ENCODE measurements at places on chromosomes 1 and 21.
A peak's percentile ranks its signal among the peaks of the same experiment; 100 is the strongest.

GRCh38 chr1:83694449-83694848 lies 304.5 kb downstream of the TTLL7 start:
- no peak for DNase-seq

- no peak for DNase-seq
Observed at GRCh38 chr1:229221106-229222019, 49.5 kb upstream of the RAB4A start.

- no peak for DNase-seq
Observed at GRCh38 chr1:8347635-8348034, 29.7 kb downstream of the SLC45A1 start.

- DNase-seq, result no peak
Observed at GRCh38 chr1:106680216-106680615, 376.3 kb upstream of the PRMT6 start.

- DNase-seq, result no peak
Observed at GRCh38 chr1:69947837-69948236, 257.5 kb downstream of the LRRC40 start.

- DNase-seq, result no peak
Observed at GRCh38 chr1:119573886-119574285, 66.9 kb downstream of the HSD3B1 start.

DNA sequence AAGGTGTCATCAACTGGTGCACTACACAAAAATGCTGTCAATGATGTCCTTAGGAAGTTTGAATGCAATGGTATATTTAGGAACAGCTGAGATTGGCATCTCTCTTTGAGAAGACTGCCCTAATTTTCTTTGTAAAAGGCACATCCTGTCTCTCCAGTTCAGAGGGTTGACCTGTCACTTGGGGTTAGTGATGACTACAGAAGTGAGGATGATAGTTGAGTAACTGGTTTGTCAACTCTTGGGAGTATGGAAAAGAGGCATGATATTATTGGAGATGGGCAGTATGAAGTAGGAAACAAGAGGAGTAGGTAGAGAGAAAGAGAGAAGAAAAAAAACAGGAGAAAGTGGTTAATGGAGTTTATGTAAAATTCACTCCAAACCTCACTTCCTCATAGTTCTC lies 40.4 kb upstream of the PIGC start:
- DNase-seq, result no peak

- no peak for DNase-seq
Observed at GRCh38 chr1:65393928-65394327, 26.5 kb upstream of the LEPR start.

DNA sequence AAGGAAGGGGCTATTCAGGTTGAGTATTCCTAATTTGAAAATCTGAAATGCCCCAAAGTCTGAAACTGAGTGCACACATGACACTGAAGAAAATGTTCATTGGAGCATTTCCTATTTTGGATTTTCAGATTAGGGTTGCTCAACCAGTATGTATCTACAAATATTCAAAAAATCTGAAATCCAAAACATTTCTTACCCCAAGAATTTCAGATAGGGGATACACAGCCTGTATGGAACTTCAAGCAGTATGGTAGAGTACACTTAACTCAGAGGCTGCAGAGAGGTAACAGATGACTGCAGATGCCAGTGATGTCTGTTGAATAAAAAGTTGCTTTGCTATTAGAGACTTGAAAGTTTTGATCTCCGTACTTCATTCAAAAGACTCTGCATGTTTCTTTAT lies 19.0 kb downstream of the YTHDF2 start:
- no peak for DNase-seq

GRCh38 chr1:89602871-89603404 lies 30.0 kb upstream of the LRRC8C start:
- DNase-seq, result no peak

DNA sequence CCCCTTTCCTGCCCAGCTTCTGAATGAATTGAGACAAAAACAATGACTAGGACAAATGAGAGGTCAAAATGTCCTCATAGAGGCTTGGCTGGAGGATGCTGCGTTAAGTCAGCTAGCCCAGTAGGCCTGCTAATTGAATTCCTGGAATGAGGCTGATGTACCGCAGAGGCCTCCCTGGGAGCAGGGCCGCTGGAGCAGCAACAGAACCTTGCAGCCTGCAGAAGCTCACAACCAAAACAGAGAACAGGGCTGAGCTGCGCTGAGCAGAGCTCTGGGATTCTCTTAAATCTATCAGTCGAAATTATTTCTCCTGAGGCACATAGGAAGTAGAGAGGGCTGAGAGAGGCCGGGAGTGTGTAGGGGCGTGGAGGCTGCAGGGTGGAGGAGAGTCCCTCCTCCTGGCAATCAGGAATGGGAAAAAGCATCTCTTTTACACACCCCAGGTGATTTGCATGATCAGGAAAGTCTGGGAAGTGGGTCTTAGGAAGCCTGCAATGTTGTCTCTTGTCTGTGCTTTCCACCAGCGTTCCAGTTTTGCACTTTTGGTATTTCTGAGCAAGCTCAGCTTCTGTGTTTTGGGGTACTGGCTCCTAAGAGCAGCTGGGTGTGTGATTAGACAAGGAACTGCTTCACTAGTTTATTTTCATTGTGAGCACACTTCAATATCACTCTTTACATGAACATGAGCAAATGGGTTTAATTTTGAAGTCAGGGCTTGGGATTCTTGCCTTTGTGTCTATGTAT lies 66.5 kb downstream of the RYR2 start:
- DNase-seq, result no peak

GRCh38 chr1:20893931-20894330 lies 106.8 kb upstream of the HP1BP3 start:
- no peak for DNase-seq

DNA sequence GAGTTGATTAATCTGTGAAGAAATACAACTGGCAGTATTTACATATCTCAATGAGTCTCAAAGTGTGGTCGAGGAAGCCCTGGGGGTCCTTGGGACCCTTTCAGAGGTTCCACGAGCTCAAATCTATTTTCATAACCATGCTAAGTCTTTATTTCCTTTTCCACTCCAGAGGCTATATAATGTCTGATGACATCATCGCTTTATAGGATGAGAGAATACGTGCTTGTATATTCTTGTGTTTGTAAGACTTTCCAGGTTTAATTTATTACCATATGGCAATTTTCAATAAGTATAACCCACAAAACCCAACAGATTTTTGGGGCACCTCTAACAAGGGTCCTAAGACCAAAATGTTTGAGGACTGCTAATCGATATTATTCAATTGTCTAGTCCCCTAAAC lies 1.4 kb upstream of the SLC19A2 start:
- no peak for DNase-seq

- no peak for DNase-seq
Observed at GRCh38 chr1:173314656-173315055, 107.5 kb upstream of the TNFSF4 start.

- no peak for DNase-seq
Observed at GRCh38 chr1:45508295-45509151, 8.4 kb downstream of the MMACHC start.

DNA sequence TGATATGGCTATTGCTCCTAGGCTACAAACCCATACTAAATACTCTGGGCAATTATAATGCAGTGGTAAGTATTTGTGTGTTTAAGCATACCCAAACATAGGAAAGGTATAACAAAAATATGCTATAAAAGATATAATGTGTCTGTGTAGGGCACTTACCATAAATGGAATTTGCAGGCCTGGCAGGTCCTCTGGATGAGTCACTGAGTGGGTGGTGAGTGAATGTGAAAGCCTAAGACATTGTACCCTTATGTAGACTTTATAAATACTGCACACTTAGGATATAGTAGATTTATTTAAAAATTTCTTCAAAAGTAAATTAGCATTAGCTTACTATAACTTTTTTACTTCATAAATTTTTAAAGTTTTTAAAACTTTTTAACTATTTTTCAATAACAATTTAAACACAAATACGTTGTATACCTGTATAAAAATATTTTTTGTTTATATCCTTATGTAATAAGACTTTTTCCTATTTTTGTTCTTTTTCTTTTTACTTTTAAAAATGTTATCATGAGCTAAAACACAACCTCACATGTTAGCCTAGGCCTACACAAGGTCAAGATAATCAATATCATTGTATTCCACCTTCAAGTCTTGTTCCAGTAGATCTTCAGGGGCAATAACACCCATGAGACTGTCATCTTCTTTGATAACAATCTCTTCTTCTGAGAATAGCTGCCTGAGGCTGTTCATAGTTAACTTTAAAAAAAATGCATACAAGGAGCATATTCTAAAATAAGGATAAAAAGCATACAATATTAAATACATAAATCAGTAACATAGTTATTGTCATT lies 306.3 kb upstream of the RGS18 start:
- no peak for DNase-seq

DNA sequence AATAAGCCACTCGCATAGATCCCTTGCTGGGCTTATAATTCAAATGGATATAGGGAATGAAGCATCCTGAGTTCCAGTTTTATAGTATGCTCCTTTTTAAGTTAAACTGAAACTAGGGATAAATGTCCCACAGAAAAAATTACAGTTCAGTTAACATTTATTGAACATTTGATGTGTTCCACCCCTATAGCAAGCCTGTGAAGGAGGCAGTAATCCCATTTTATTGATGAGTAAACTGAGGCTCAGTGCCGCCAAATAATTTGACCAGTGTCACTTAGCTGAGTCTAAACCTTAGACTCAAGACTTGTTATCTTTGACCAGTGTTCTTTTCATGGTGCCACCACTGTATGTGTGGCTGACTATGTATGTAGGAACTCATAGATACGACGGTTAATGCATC lies 22.4 kb downstream of the URB2 start:
- no peak for DNase-seq

- no peak for DNase-seq
Observed at GRCh38 chr21:30256100-30256499, 26.6 kb downstream of the KRTAP24-1 start.

- DNase-seq, result peak; percentile 48
Observed at GRCh38 chr1:203268901-203269653, 36.2 kb upstream of the BTG2 start.

DNA sequence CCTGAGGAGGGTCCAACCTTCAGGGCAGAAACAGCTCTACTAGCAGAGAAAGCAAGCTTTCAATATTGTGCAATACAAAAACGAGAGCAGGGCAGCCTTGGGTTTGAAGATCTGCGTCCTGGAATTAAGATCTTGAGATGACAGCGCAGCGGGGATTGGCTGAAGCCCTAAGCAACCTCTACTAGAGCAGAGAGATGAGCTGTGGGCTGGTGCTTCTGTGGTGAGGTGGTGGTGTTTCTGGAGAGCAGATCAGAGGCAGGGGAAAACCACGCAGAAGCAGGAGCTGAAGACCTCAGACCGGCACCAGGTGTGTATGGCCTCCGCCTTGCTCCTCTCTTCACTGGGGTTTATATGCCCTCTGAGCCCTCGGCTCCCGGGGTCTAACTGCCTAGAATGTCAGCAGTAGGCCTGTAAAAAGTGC lies 12.5 kb downstream of the TRAF3IP3 start:
- DNase-seq, result peak; percentile 87

GRCh38 chr1:30172757-30173156 lies 550.6 kb downstream of the MATN1 start:
- DNase-seq, result no peak

GRCh38 chr1:32255072-32256071 lies 4.3 kb downstream of the LCK start:
- peak; percentile 29 for DNase-seq

DNA sequence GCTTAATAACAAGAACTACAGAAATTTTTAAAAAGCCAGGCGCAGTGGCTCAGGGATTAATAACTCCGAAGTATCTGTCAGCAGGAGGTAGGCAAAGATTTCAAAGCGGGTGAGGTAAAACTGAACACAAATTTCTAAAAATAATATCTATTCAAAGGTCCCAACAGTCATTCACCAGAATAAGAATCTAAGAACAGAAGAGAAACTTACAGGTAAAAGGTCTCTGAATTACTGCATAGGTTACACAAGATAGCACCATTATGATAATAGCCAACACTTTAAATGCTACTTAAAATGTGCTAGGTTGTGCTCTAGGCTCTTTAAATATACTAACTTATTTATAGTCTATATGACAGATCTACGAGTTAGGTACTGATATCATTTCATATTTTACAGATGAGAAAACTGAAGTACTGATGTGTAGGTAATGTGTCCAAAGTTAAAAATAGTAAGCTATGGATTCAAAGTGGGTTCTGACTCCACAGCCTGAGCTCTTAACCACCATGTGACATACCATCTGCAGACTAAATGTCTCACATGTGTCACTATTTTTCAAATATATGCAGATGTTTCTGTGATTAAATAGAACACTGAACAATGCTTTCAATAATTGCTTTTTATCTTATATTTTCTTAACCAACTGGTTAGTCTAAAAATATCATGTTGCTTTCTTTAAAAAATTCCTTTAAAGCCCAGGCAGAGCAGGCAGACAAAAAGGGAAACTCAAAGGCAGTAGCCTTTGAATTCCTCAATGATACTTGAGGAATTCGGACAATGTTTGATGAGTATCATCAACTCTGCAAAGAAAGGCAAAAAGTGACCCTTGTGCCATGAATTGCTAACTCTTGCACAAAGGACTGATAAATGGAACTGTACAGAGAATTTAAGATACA lies 80.5 kb upstream of the TTC39A start:
- DNase-seq, result no peak

GRCh38 chr1:177525176-177525575 lies 354.4 kb downstream of the BRINP2 start:
- no peak for DNase-seq

DNA sequence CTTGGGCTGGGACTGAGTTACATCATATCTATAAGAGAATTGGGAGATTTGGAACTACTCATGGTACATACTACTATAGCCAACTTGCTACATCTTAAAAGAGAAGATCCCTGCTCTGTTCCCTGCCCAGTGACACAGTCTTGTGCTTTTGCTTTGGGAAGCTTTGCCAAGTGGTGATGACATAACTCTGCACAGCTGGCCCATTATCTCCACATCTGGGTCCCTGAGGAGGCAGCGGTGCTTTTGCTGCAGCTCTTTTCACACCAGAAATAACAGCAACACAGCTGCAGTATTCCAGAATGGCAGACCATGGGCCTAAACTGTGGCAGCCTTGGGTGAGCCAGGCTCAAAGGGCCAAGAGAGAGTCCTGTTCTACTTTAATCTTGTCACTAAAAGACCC lies 296.0 kb downstream of the HHAT start:
- no peak for DNase-seq

- no peak for DNase-seq
Observed at GRCh38 chr1:2540816-2541492, 10.9 kb upstream of the HES5 start.

GRCh38 chr1:154998201-154998780 lies 4.3 kb upstream of the ZBTB7B start:
- DNase-seq, result no peak

- DNase-seq, result no peak
Observed at GRCh38 chr1:241706967-241707366, 54.9 kb downstream of the WDR64 start.

GRCh38 chr1:29948581-29948980 lies 712.3 kb downstream of the PTPRU start:
- no peak for DNase-seq

- DNase-seq, result no peak
Observed at GRCh38 chr1:179817789-179818188, 59.8 kb downstream of the TOR1AIP2 start.

- DNase-seq, result no peak
Observed at GRCh38 chr1:5908461-5909375, 83.5 kb downstream of the NPHP4 start.

GRCh38 chr21:19844334-19844733 lies 1153.9 kb upstream of the NCAM2 start:
- no peak for DNase-seq

GRCh38 chr1:71738256-71738655 lies 544.1 kb downstream of the NEGR1 start:
- no peak for DNase-seq
